NCI-H187 (cell line): ENCODE measurements at places on chromosomes 3 and 15.

DNA sequence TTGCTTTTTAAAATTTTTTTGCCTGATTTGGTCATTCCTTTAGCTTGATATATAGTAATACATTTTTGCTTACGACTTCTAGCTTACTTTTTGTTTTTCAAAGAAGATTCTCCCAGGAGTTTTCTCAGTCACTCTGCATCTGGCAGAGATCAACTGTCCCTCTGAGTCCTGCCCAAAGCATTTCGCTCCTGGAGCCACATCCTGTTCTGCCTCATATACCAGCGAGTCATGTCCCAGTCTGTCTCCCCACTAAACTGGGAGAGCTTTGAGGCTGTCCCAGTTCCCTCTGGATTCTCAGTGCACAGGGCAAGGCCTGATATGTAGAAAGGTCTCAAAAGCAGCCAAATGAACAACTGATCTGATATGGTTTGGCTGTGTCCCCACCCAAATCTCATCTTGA is 326.3 kb downstream of the ARRDC4 start:
- no peak for DNase-seq

GRCh38 chr3:71066356-71066755 is 517.2 kb downstream of the FOXP1 start:
- no peak for DNase-seq

- DNase-seq, result peak; percentile 95
Observed at GRCh38 chr3:188947401-188948280, 224.1 kb upstream of the TPRG1 start.

GRCh38 chr3:122366379-122366749 is 16.7 kb downstream of the MIX23 start:
- DNase-seq, result no peak

- DNase-seq, result no peak
Observed at GRCh38 chr15:58229297-58229768, 91.2 kb downstream of the AQP9 start.

DNA sequence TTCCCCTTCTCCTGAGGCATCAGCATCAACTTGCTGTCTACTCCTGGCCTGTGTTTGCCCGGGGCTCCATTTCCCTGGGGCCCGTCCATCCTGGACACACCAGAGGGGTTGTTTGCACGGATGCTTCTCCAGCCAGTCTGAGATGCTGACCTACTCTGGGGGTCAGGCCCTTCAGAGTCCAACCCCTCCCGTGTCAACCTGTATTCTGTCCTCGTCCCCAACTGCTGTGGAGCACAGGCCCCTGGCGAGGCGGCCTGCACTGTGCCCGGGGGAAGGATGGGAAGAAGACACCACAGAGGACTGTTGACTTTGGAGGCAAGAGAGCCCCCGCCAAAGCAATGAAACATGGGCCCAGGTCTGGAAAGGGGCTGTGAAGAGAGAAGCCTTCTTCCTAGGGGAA is 25.8 kb downstream of the ALS2CL start:
- DNase-seq, result no peak

GRCh38 chr3:42750834-42751233 is 22.2 kb downstream of the CCDC13 start:
- DNase-seq, result no peak

GRCh38 chr3:184785890-184786279 is 26.1 kb upstream of the VPS8 start:
- no peak for DNase-seq

GRCh38 chr3:69091389-69092029 is 6.8 kb downstream of the ARL6IP5 start:
- DNase-seq, result no peak

- no peak for DNase-seq
Observed at GRCh38 chr3:37320276-37320675, 145.9 kb upstream of the LRRFIP2 start.

DNA sequence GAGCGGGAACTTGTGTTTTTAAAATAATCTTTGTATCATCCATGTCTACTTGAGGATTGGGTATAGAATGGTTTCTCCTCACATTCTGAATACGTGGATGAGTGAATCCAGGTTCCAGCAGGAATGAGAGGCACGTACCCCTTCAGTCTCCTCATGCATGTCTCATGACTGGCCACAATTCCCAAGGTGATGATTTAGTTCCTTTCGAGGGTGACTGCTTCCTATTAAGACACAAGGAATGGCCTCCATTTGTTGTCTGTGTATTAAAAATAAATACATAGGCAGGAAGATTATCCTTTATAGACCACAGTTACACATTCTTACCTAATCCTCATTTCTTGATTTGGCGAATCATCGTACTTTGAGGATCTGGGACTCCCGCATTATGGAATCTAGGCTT is 217.0 kb upstream of the LRIG1 start:
- no peak for DNase-seq

DNA sequence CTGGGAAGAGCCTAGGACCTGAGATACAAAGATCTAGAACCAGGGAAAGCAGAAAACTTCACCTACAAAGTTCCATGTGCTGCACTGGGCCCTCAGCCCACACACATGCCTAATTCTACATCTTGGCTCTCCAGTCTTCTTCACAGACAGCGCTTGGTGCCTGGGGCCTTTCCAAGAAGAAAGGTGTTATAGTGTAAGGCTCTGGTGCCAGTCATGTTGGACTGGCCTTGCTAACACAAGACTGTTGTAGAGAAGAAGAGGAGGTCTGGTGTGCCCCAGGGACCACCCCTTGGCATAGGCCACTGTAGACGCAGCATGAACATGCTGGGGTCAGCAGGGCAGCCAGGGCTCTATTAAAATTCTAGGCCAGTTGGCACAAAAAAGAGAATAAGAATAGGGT is 226.2 kb upstream of the CTNNB1 start:
- no peak for DNase-seq

DNA sequence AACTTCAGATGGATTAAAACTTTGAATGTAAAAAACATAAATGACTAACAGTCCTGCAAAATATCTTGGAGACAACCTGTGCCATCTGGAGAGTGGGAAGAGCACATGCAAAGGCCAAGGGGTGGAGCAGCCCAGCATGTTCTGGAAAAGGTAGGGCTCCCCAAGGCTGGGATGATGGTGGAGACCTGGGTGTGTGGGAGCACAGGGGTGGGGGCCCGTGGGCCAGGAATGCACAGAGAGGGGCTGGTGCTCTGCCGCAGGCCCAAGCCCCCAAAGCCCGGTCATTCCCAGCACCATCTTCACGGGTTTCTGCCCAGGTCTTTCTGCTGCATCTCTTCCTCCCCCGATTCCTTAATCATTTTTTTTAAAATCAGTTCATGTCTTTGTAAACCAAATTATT is 9.7 kb upstream of the GATA2 start:
- DNase-seq, result no peak

GRCh38 chr15:80743189-80743833 is 35.9 kb upstream of the CEMIP start:
- DNase-seq, result no peak

DNA sequence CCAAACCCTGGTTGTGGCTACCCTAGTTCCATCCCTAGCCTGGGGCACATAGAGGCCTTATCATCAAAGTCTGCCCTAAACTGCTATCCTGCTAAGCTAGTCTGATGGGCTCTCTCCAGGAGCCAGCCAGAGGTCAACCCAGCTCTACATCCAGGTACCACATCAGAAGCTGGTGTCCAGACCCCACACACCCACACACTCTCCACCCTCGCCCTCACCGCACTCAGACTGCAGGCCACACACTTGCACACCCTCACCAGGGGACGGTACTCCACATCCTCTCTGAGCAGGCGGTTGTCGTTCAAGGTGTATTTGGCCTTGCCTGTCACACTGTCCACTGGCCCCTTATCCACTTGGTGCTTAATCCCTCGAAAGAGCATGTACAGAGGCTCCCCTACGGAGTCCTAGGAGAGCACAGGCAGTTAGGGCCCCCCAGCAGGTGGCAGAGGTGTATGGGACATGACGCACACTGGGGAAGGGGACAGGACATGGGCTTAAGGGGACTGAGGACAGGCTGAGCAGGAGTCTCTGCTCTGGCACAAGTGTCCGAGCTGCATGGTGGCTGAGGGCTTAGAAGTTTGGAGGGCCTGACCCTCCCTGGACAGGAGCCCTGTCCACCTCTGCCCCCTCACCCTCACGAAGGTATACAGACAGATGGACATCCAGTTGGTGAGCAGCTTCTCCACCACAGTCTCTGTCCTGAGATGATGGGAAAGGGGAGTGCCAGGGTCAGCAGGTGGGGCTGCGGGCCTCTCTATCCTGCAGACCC is 18.1 kb downstream of the PLXNB1 start:
- DNase-seq, result no peak

GRCh38 chr15:36882487-36883131 is 217.7 kb downstream of the MEIS2 start:
- DNase-seq, result no peak

DNA sequence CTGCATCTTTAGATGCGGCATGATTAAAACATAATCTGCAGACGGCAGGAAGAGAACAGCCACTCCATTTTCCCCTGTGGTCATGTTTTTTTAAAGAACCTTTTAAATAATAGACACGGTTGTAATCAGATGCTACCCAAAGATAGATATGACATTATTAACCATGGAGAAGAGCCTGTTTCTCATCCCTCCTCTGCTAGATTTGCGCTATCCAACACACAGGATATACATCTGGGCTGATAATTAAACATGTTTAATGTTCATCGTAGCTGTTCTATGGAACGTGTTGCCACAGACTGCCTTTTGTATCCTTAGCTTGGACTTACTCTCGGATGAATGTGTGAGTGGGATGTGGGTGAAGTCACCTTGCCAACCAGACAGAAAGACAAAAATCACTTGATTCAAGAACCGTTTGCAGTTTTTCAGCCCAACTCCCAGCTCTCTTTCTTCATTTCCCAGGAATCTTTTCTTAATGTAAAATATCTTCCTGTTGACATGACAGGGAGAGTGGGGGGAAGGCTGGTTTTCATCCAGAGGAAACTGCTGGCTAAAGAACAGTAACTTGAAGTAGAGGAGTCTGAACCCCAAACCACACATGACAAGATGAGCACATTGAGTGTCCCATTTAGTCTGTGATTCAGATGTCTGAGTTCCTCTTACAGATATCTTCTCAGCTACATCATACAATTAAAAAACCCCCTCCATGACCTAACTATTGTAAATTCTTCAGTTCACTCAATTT is 118.6 kb upstream of the PRICKLE2 start:
- no peak for DNase-seq

- no peak for DNase-seq
Observed at GRCh38 chr3:28349469-28350000, 911 bp upstream of the AZI2 start.

DNA sequence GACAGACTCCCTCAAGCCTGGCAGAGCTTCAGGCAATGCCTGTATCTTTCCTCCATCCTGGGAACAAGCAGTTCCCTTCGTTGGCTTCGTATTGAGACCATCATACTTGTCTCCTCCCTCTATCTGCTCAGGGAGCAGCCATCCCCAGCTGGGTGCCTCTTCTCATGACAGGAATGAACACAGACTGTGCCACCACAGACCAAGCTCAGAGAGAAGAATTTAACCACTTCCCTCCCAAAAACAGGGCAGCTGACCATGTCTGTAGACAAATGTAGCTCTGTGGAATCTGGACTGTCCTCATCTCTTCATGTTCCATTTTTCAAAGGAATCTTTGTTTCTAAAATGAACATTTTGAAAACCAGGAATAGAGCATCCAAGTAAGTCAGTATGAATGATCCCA is 245.4 kb downstream of the ERC2 start:
- no peak for DNase-seq

- no peak for DNase-seq
Observed at GRCh38 chr3:17553080-17553479, 189.4 kb downstream of the TBC1D5 start.

DNA sequence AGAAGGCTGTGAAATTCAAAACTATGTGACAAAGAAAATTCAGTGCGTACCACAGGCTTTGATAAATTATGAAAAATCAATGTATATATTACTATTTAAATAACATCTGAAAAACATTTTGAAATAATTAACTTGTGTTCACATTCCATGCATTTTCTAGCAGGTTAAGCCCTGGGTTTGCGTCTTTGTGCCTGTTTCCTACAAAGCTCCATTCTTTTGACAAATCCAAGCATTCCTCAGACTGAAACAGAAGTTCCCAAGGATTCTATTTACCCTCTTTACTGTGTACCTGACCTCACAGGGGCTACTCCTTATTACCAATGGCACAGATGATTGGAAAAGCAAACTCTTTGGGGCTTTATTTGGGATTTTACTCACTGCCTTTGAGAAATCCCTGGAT is 1.9 kb downstream of the PAQR9 start:
- no peak for DNase-seq

GRCh38 chr3:52792413-52792812 is 2.2 kb upstream of the ITIH3 start:
- no peak for DNase-seq

GRCh38 chr3:107997671-107998070 is 93.2 kb downstream of the CD47 start:
- DNase-seq, result no peak

DNA sequence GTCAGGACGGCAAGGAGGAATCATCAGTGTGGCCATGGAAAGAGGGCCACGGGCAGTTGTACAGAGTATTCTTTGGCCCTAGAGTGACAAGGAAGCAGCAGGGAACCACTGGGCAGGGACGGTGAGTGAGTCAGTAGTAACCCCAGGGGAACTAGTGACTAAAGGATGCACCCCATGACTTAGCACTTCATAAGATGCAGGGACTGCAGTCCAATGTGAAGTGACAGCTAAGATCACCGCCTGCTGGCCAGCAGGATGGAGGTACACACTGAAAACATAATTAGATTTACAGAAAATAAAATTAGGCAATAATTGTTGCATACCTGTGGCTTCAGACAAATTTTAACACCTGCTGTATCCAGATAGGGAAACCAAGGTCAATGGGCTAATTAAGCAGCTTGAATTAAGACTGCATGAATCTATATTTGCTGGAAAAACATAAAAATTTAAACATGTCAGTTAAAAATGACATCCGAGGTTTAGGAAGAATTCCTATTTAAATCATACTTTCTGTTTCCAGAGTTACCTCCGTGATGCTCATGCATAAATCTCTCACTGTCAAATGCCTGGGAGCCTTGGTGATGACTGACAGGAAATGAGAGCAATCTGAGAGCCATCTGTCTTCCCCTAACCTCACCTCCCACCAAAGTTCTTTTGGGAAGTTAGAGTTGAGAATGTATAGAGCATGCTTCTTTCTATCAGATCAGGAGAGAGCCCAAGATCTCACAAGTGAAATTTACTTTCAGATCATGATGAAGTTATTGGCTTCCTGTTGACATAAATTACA is 56.5 kb downstream of the DCLK3 start:
- DNase-seq, result no peak

- DNase-seq, result no peak
Observed at GRCh38 chr3:139548801-139549200, 9.3 kb upstream of the RBP1 start.

DNA sequence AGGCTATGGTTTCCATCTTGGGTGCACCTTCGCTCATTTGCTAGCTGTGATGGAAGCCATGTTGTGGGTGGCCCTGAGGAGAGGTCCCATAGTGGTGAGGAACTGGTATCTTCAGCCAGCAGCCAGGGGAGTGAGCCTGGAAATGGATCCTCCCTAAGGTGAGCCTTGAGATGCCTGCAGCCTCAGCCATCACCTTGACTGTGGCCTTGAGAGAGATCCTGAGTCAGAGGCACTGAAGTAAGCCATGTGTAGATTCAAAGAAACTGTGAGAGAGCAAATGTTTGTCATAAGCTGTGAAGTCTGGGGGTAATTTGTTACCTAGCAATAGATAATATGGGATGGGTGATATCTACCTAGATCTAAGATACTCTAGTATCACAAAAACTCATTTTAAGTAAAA is 105.3 kb downstream of the SNRK start:
- DNase-seq, result no peak
